ENCODE measurements at places on chromosomes 12 and 14. TPM values are rescaled to one million over a fixed set of nuclear protein-coding genes. Genes with fewer than 3 reads are reported as not detected.

- DNase-seq: no peak
Observed at GRCh38 chr12:57934819-57935218, 6.5 kb upstream of the ATP23 start.

DNA sequence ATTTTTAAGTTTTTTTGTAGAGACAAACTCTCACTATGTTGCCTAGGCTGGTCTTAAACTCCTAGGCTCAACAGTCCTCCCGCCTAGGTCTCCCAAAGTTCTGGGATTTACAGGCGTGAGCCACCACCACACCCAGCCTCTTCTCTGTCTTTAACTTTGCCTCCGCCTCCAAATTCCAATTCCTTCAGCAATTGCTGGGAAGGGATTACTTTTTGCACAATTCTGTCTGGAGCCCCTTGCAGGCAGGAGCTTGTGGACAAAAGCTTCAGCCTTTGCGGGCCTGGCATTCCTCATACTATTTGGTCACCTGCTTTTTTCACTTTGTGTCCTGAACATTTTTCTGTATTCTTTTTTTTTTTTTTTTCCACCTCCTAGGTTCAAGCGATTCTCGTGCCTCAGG lies 26.0 kb downstream of the SH2B3 start:
- peak; percentile 87 for DNase-seq

GRCh38 chr14:92274055-92274454 lies 48.9 kb upstream of the SLC24A4 start:
- no peak for DNase-seq

- no peak for DNase-seq
Observed at GRCh38 chr12:116534311-116535121, 24.7 kb upstream of the MAP1LC3B2 start.

GRCh38 chr14:68843471-68844209 lies 50.8 kb upstream of the ZFP36L1 start:
- peak; percentile 71 for DNase-seq

GRCh38 chr12:52579468-52580465 lies 6.1 kb upstream of the KRT74 start:
- no peak for DNase-seq

GRCh38 chr14:40028991-40029390 lies 596.8 kb upstream of the FBXO33 start:
- DNase-seq: no peak

DNA sequence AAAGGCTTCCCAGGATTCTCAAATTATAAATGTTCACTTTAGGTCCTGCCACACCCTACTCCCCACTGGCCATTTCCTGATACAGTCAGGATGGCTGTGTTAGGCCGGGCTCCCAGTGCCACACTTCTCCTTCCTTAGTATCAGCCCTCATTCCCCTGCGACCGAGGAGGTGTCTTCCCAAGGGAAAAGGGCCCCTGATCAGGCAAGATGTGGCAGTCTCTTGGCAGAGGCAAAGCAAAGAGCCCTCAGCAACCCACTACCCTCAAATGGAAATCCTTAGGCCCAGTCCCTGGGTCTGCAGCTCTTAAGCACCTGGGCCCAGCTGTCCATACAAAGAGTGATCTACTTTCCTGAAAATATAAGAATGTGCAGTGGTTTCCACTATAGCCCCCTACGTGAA lies 96.5 kb upstream of the VASH1 start:
- no peak for DNase-seq

- no peak for DNase-seq
Observed at GRCh38 chr14:63465347-63465746, 77.8 kb downstream of the PPP2R5E start.

- DNase-seq: no peak
Observed at GRCh38 chr14:34065236-34065635, 114.4 kb upstream of the EGLN3 start.

DNA sequence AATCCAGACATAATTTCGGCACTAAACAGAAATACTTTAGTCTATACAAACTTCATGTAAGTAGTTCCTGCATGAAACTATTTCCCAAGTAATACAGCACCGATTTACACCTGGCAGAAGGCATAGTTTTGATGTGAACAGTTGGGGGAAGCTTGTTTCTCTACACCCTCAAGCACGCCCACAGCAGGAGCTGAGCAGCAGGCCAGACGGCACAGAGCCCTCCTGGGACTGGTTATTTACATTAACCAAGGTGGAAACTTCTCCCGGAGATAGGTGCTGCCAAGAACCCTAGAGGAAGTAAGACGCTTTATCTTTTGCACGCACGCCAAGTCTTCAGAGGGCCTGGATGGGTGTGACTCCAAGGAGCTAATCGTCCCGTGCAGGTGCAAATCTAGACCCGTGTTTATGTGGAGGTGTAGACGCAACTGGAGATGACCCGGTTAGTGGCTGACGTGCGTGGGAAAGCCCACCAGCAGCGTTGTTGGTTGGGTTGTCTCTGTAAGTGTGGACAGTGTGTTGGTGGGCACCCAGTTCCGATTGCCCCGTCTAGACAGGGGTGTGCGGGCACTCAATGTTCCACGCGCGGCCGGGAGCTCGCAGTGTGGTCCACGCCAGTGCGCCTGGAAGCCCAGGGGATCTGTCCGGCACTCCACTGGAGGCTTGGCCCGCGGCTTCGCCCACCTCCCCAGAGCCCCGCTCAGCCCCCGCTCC lies 767 bp upstream of the TCP11L2 start:
- peak; percentile 78 for DNase-seq

DNA sequence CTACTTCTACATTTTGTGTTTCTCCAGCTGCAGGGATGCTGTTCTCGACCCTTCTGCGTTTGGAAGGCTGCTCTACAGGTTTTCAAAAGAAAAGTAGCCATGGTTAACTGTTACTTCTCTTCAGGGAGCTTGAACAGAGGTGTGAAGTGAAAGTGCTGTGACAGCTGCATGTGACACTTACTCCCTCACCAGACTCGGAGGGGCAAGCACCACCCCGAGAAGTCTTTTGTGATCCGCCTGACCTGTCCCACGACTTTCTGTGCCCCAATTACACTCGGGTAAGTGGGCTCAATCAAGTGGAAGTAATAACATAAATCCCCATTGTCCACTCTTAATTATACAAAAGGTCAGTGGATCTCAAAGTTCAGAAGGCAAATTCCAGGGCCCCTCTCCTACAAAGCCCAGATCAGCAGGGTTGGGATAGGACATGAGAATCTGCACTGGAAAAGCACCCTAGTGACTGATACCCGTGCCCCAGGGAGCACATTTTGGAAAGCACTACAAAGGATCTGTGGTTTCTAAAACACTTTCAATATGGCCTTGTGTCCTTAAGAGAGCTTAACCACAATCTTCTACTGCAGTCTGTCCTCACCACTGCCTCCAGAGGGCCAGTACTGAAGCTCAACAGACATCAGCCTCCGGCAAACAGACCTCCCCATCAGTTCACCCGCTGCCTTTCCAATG lies 11.5 kb downstream of the FICD start:
- peak; percentile 10 for DNase-seq

DNA sequence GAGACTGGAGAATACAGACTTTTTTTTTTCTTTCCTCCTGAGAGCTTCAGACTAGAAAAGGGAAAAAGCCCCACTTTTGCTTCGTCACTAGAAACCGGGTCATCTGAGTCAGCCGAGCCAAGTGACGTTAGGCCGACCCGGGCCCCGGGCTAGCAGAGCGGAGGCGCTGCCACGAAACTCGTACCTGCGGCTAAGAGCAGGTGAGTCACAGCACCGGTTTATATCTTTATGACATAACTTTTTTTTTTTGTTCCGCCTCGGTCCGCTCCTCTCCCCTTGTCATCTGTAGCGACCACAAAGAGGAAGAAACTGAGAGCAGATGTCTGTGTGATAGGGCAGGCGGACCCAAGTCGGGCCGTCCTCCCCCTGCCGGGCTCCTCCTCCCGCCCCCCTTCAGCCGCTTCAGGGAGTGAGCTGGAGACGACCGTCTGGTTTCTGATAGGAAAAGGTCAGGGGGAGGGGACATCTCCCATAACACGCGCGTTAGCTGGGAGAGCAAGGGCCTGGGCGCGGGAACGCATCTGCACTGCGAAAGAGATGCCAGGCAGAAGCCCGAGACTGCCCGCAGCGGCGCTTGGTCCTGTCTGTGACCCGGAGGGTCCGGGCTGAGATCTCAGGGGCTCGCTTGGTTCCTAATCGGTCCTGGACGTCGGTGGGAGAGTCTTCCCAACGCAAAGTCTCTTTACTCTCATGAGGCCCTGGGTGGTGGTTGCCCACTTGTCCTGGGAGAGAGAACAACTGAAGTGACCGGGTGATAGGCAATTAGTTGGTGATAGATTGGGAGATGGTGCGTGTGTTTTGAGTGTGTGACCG lies 586 bp downstream of the TTC6 start:
- DNase-seq: no peak

DNA sequence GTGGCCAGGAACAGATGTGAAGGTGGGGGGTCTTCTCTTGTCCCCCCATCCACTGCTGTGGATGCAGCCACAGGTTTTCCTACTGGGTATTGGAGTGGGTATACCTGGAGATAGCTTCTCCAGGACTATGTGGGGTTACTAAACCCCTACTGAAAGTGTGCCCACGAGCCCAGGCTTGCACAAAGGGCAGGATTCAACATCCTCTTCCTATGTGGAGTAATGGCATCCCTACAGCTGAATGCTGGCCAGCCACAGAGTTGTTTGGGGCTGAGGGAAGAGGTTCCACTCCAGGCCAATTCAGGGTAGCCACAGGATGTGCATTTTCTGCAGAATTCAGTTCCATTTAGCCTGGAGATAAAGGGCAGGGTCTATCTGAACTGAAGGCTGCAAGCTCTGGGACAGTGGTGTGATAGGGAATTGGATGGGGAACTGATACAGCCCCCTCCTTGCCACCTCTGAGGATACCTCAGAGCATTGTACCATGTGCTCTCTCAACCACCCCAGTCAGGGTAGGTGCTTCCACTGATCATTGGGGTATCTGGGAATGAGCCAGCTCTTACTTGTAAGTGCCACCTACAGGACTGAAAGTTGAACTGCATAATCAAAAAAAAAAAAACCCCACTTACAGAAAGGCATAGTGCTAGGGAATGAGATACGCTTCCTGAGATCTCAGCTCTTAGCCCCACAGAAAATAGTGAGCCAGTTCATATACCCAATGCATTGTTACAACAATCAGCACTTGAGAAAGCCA lies 187.1 kb downstream of the KITLG start:
- DNase-seq: peak; percentile 63

DNA sequence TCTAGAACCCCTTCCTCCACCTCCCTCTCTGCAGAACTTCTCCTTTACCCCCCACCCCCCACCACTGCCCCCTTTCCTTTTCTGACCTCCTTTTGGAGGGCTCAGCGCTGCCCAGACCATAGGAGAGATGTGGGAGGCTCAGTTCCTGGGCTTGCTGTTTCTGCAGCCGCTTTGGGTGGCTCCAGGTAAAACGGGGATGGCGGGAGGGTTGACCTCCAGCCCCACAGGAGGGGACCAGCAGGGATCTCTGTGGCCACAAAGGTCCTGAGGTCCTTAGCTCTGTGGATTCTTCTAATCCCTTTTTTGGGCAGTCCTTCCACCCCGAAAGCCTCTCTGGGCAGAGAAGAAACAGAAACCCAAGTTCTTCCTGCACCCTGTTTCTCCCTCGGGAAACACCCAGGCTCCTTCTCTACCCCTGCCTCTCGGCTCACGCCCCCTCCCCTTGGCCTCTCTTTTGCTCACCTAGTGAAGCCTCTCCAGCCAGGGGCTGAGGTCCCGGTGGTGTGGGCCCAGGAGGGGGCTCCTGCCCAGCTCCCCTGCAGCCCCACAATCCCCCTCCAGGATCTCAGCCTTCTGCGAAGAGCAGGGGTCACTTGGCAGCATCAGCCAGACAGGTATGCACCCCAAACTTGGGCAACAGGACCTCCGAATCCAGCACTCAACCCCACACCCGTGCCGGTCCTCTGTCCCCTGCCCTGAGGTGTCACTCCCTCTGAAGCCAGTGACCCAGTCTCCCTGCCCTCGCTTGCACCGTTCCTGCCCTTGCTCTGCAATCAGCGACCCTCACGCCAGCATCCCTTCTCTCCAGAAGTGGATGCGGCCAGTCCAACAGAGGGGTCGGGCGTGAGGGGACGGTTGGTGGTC lies 638 bp downstream of the LAG3 start:
- DNase-seq: no peak

- DNase-seq: no peak
Observed at GRCh38 chr12:116922194-116922897, 11.6 kb downstream of the FBXW8 start.

DNA sequence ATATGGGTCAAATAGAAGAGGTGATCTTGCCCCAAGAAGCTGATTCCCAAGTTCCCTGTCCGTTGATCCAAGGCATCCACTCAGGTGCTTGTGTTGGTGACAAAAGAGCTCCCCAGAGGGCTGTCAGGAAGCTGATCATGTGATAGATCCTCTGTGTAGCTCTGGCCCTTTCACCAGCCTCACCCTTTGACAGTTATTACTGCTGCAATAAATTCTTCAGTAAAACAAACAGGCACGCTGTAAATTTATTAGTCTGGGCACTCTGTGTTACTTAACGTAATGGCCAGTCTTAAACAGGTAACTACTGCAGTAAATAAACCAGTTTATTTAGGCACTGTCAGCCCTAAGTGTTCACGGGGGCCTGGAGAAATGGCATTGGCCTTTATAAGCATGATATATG lies 473.9 kb downstream of the BCL11B start:
- no peak for DNase-seq

DNA sequence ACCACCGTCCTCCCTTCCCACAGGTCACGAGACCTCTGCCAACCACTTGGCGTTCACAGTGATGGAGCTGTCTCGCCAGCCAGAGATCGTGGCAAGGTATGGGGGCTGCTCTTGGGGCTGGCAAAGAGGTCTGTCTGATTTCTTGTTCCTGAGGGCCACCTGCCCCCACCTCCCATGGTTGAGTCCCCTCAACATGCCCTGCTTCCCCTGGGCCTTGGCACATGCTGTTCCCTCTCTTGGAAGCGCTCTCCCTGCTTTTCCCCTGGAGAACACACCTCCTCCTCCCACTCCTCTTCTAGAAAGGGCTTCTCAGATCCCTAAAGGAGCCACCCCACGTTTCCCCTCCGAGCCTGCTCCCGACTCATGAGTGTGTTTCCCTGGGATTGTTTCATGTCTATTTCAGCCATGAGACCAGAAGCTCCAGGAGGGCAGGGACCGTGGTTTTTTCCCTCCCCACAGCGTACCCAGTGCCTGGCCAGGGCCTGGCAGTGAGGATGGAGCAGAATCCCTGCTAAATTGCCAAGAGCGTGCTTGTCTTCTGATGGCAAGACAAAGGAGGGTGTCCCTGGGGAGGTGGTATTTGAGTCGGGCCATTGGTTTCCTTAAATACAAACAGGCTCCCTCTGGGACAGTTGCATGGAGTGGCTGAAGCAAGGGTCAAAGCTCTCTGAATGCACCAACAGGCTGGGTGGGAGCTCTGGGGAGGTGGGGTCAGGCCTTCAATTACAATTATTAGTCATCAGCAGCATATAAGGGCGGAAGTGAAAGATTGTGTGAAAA lies 34.1 kb downstream of the CYP46A1 start:
- DNase-seq: no peak

DNA sequence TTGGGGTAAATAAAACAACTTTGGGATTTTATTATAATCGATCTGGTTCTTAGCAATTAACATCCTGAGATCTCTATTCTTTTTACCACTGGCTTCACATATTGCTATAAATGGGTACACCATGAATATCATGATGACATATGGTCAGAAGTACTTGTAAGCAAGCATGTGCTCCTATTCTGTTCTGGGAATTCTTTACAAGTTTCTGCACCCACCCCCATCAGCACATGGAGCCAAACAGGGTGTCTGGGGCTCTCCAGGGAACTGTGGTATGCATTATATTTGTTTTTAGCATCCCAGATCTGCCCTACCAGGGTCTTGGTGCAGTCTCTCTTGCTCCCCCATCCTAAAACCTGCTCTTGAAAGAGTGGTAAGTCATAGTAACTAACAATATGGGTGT lies 31.3 kb downstream of the DMAC2L start:
- peak; percentile 51 for DNase-seq

USP44 gene
- total RNA-seq: 5.2 TPM

IL26 gene
- not detected for total RNA-seq

FGF23 gene
- total RNA-seq: not detected

CRIP2 gene
- 8.6 TPM for total RNA-seq

RDH12 gene
- total RNA-seq: under 0.01 TPM

FAM216A gene
- total RNA-seq: 11.0 TPM

PROX2 gene
- under 0.01 TPM for total RNA-seq

Data from fibroblast of villous mesenchyme (primary cell).